Kidney capillary endothelial cell (primary cell): ENCODE measurements at places on chromosomes 3 and 15.

DNA sequence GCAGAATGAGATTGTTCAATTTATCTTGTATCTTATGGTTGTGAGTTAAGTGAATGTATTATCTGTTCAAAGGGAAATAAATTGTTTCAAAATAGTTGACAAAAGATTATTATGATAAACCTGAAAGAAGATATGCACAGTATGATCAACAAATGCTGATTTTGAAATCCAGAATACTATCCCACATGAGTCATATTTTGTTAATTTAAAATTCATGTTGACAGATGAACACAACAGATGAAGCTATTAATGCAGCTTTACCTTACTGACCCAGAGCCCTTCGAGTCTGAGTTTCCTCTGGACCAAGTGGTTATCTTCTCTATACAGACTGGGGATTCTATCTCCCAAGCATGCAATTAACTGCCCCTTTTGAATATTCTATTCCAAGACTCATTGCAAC is 482.8 kb downstream of the FGF12 start:
- DNase-seq: no peak

DNA sequence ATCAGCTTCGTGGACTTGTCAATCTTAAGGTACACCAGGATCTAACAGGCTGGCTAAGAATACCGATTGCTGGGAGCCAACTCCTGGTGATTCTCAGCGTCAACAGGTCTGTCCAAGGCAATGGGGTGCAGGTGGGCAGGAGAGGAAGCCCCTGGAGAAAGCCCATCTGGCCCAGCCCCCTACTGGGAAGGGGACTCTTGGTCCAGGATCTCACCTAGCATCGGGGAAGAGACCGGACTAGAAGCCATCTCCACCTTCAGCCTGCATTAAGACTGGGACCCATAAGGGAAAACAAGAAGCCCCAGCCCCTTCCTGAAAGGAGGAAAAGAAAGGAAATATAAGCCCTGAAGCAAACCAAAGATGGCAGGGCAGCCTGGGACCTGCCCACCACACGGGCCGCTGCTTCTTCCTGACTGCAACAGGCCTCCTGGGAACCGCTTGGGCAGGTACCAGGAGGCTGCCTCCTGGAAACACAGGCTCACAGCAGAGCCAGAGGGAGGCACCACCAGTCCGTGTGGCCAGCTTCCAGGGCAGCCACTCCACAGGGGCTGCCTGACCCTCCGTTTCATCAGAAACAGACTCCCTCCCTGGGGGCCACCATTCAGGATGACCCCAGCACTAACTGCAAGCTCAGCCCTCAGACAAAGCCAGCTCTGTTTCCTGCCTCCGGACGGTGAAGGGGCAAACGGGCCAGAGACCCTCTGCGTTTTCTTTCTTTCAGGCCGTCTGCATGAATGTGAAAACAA is 100.2 kb downstream of the LRIG1 start:
- no peak for DNase-seq

GRCh38 chr3:127088511-127089351 is 104.2 kb upstream of the PRR23E start:
- DNase-seq: no peak

DNA sequence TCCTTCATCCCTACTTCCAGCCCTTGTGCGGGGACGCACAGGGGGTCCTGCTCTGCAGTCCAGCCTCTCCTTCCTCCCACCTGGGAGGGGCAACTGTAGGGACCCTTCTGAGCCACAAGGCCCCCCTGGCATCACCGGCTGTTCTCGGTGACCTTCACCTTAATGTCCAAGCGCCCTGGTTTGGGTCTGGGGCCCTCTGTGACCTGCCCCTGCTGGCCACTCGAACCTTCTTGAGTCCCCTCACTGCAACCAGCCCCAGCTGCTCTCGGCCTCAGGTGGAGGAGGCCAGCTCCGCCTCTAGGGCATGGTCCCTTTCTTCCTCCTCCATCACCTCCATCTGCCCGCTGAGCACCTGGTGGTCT is 57.9 kb downstream of the RGMA start:
- DNase-seq: no peak

DNA sequence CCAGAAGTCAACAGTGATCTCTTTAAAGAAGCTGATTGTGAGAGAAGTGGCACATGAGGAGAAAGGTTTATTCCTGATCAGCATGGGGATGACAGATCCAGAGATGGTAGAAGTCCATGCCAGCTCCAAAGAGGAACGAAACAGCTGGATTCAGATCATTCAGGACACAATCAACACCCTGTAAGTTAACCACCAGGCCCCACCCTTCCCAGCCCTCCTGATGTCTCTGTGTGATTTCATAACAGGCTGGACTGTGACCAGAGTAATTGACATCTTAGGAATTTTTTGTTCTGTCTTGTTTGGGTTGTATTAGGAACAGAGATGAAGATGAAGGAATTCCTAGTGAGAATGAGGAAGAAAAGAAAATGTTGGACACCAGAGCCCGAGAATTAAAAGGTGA is 67.7 kb downstream of the KLHL25 start:
- DNase-seq: no peak

DNA sequence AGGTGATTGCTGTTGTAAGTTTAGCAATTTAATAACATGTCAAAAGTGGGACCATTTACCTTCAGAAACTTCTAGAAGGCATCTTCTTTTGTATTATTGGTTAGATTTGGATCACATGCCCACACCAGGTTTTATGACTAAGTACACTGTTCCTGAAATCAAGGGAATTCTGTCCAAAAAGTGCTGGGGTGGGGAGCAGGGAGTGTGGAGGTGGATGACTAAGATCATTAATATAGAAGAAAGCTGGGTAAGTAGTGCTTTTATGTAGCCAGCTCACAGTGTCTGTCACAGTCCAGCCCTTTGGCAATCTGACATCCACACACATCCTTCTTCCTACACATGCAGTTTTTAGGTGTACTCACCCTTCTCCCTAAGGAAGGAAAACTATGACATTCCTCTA is 120.0 kb downstream of the TMCO5A start:
- no peak for DNase-seq

GRCh38 chr15:78223396-78224022 is 10.9 kb downstream of the ACSBG1 start:
- no peak for DNase-seq

- peak; percentile 73 for DNase-seq
Observed at GRCh38 chr3:141738891-141739363, 829 bp downstream of the RNF7 start.

DNA sequence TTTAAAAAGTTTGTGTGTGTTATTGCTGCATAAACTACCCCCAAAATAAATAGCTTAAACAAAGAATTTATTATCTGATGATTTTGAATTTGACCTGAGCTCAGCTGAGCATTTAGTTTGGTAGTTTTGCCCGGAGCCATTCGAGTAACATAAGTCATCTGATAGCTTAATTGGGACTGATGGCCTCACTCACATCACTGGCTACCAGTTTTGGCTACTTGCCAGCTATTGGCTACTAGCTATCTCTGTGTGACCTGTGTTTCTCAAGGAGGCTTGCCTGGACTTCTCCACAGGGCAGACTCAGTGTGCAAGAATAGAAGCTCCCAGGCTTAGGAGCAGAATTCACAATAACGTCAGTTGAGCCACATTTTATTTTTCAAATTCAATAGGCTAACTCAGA is 9.0 kb downstream of the CNTN3 start:
- no peak for DNase-seq

- DNase-seq: no peak
Observed at GRCh38 chr3:81911221-81911620, 149.8 kb upstream of the GBE1 start.

DNA sequence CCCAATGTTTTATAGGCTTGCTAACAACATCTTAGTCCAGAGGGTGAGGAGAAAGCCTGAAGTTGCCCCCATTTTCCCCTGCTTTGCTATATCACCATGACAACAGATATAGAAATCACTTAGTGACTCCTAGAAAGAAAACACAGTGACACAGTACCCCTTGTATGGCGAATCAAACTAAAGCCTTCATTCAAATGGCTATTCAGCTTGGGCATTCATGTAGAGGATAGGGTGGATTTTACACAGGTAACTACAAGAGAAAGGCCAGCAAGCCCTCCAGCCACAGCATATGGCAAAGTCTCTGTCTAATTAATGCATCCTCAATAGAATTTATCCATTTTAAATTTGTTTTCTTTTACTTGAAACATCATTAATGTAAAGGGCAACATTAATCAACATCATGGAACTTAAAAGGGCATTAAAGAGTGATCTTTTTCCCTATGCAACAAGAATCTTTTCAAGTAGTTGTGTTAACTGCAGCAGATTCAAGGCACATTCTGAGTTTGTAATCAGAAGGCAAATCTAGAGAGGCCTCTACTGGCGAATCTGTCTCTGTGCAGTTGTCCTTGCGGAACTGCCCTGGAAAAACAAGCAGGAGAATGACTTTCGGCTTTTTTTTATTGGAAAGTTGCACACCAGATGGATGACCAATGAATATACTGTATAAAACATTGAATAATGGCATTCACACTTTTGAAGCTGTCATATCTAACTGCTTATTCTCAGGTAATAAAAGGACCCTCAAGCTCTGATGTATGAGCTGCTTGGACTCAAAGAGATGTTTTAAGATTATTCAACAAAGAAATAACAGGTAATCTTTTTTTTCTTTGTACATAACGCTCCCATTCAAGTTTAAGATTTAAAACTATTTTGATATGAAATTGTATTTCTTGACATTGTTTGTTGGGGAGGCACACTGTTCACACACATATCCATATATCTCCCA is 621.7 kb upstream of the AGTR1 start:
- DNase-seq: peak; percentile 63

- no peak for DNase-seq
Observed at GRCh38 chr3:63576846-63577245, 75.6 kb upstream of the SNTN start.

- DNase-seq: no peak
Observed at GRCh38 chr3:10506696-10507095, 1.3 kb upstream of the ATP2B2 start.

DNA sequence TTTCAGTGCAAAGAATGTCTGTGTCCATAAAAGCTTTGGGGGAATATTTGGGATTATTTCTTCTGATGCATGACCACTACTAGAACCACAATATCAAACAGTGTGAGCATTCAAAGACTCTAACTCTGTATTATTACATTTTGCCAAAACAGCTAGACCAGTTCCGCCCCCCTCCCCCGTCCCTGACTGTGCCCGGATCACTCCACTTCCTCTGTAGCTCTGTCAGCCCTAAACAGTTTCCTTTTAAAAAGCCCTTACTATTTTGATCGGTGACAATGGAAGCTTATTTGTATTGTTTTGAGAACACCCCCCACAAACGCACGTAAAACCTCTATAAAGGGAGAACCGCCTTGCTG is 36.6 kb upstream of the EPHB3 start:
- peak; percentile 77 for DNase-seq

GRCh38 chr15:80491163-80491847 is 87.1 kb downstream of the ARNT2 start:
- DNase-seq: no peak

DNA sequence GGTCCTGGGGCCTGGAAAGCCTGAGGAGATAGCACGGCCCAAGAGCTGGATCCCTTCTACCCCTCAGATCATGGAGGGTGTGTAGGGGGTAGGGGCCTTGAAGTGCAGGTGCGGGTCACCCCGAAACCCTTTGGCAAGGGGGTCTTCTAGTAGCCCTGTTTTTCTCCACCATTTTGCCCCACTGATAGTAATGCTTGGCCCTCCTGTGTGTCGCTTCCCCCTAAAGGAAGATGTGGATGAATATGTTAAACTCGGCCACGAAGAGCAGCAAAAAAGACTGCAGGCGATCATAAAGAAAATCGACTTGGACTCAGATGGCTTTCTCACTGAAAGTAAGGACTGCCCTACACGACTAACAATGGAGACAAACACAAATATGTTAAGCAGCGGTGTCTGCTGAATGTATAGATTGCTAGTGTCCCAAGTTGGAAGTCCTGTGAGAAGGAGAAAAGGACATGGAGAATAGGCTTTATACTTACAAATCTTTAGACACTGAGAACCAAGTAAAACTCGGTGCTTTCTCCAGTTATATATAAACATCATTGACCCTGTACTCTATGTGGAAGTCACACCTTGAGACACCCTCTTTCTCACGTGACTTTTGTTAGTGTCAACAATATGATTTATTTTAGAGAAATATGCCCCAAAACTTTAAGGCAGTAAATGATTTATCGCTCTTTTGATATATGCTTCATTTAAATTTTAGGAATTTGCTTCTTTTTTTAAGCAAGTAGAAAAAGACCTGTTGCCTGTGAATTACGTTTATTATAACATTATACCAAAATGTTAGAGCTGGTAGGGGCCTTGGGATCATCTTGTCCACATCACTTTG is 802 bp downstream of the RCN2 start:
- DNase-seq: no peak

DNA sequence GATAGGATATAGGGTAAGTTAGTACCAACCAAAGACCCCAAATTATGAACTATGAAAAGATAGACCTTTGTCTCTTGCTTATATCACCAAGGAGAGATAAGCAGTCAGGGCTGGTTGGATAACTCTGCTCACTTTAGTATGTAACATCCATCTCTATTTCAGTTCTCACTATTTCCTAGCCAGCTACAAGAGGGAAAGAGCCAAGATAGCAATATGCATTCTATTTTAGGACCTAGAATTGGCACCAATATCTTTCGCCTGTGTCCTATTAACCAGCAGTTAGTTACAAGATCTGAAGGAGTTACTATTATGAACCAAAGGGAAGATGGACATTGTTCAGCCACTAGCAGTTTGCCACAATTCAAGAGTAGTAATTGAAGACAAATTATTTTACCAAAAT is 457.5 kb downstream of the NSUN3 start:
- DNase-seq: no peak

DNA sequence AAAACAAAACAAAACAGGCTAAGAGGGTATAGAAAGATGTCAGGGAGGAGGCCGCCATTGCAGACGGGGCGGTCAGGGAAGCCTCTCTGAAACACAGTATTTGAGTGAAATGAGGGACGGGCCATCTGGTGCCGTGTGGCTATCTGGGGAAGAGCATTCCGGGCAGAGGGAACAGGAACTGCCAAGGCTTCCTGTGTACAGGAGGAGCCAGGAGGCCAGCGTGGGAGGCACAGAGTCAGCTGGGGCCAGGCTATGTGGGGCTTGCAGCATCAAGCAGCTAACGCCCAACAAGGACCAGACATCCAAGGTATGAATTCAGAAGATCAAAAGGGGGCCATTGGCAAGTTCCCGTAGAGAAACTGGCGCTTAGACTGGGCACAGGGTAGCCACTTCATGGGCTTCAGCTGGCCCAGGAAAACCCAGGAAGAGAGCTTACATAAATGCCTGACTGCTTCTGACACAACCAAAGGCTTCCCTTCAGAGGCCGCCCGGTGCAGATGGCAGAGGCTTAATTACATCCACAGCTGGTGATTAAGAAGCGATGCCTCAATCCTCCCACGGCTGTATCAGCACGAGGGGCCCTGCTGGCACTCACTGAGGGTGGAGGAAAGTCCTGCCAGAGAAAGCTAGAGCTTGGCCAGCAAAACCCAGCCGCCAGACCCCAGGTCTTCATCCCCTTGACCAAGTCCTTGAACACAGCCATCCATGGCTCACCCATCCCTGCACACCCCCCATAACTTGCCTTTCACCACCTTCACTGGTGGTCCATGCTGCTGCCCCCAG is 144.9 kb downstream of the MEGF11 start:
- no peak for DNase-seq

GRCh38 chr3:147361454-147362420 is 44.6 kb downstream of the ZIC4 start:
- DNase-seq: peak; percentile 11

GRCh38 chr3:62587169-62587568 is 213.8 kb upstream of the FEZF2 start:
- no peak for DNase-seq
